ENCODE measurements at places on chromosomes 5 and 9.

GRCh38 chr5:16787278-16787677, 148.8 kb downstream of the MYO10 start:
- DNase-seq = no peak

- DNase-seq = no peak
Measured at GRCh38 chr5:45094876-45095440, 286.2 kb downstream of the MRPS30 start.

- DNase-seq = no peak
Measured at GRCh38 chr5:125401724-125402622, 655.5 kb upstream of the ZNF608 start.

DNA sequence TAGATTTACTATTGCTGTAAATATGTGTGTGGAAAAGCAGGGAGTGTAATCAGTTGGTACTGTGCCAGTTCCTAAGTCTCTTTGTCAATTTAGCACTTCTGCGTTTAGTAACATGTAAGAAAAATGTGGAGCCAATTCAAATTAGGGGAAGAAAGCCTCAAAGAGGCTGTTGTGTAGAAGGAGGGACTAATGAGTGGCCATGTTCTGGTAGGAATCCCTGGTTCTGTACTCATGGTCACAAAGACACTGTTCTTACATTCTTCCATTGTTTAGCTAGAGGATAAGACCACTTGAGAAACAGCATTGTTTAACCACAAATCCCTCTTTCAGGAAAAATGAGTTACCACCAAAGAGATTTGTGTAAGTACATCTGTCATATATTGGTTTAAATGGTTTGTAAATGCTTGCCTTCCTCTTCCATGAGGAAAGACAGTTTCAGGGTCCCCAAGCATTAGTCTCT, 14.9 kb downstream of the ARHGEF28 start:
- no peak for DNase-seq

DNA sequence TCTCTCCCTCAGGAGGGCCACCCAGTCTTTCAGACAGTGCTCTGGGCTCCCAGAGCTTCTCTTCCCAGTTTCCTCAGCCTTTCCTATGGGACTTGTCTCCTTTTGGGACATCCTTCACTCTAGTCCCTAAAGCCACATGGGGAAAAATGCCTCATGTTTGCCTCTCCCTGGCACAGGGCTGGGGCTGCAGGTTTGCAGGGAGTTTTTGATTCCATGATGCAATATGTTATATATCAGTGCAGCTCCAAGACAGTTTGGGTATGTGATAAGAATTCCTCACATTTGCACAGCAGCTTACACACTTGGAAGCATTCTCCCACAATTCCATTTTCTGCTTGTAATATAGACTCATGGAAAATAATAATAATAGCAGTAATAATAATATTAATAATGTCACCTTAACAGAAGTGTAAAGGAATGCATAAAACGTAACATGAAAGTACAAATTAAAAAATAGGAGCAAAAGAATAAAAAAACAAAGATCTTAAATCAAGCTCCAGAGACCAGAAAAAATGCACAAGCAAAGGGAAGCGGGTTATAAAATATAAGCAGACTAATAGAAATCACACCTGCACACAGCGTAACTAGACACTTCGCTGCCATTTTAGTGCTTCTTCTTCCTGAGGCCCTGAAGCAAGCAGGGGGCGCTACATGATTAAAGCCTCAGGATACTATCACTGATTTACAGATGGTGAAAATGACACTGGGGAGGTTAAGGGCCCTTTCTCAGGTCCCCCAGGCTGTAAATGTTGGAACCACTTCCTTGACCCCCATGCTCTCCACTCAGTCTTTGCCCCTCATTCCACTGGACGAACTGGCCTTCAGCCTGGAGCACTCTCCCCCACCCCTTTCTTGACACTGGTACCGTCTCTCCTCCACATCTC, 70.0 kb upstream of the IL17B start:
- DNase-seq = no peak

- no peak for DNase-seq
Measured at GRCh38 chr9:123368023-123368422, 12.0 kb downstream of the CRB2 start.

GRCh38 chr5:56639476-56639875, 175.9 kb upstream of the MAP3K1 start:
- DNase-seq = no peak

GRCh38 chr5:104412649-104413240, 850.2 kb upstream of the NUDT12 start:
- DNase-seq = no peak

DNA sequence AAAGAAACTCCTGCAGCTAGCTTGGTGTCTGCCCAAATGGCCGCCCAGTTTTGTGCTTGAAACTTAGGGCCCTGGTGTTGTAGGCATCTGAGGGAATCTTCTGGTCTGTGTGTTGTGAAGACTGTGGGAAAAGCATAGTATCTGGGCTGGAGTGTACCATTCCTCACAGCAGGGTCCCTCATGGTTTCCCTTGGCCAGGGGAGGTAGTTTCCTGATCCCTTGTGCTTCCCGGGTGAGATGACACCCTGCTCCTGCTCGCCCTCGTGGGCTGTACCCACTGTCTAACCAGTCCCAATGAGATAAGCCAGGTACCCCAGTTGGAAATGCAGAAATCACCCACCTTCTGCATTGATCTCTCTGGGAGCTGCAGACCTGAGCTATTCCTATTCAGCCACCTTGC, 182.8 kb downstream of the GDNF start:
- DNase-seq = no peak

DNA sequence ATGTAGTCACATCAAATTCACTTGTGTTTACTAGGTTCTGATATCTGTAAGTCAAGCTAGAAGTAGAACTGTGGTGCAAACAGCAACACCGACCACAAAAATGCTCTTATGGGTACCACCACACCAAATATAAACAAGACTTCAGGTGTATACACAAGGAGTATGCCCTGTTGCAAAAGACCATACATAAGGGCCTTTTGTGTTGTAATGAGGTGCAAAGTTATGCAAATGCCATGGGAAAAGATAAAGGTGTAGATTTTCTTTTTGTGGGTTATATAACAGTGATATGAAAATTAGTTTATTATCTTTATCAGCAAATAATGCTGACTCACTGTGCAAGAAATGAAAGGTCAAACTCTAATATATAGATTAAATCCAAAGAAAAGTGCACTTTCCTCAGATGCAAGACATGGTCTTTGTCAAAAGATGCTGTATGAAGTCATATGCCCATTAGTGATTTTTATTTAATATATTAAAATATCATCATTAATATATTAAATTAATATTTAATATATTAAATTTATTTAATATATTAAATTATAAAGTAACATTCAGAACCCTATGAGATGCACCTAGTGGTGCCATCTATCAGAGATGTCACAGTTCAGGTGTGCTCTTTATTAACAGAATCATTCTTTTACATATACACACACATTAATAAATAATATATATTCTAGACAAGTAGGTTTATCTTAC, 26.7 kb upstream of the ALDH1A1 start:
- DNase-seq = no peak

- DNase-seq = peak; percentile 13
Measured at GRCh38 chr9:114006931-114007691, 71.0 kb downstream of the AMBP start.

GRCh38 chr5:174532455-174533453, 191.6 kb upstream of the MSX2 start:
- no peak for DNase-seq
